Stimulated activated CD4-positive, alpha-beta T cell treated with anti-CD3 and anti-CD28 coated beads, Interleukin-1b, Interleukin-23, amount 100 ng/mL, for 24 hours (primary cell): ENCODE measurements at places on chromosomes 7 and 10.

DNA sequence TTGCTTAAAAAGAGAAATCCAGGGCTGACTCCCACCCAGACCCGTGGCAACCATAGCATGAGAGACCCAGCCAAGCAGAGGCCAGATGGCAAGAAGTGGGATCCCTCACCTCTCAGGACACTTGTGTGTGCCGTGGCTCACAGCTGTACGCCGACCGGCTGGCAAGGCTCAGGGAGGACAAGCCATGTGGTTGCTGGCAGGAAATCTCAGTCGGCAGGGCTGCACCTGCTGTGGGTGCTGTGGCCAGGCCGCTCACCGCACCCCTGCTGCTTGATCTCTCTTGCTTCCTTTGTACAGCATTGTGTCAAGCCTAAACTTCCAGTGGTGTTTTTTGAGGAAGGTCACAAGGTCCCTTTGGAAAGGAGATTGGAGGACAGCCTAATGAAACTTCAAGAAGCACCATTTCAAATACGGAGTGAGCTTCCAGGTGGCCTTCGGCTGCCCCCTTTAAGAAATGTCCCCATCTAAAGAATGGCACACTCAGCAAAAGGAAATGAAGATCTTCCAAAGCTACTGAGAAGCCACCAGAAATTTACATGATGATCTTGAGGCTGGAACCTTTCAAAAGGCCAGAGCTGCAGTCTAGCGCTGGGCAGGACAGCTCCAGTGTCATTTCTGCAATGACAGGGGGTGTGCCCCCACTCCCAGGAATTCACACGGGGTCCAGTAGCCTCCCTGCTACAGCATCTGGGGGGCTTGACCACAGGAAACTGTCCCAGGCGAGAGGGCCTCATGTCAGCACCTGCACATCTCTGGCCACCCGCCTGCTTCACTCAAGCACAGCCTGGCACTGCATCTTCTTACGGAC lies 409.0 kb upstream of the MGMT start:
- DNase-seq: no peak

DNA sequence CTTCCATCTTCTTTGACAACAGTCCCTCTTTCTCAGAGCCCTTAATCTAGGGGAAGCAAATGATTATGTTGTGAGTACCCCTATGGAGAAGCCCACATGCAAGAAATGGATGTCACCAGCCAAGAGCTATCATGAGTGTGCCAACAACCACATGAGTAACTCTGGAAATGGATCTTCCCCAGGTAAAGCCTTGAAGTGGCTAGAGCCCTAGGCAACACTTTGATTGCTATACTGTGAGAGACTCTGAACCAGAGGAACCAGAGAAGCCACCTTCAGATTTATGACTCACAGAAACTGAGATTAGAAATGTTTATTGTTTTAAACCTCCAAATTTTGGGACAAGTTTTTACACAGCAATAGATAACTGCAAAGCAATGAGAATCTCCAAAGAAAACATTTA lies 60.9 kb upstream of the COL1A2 start:
- no peak for DNase-seq

GRCh38 chr10:68202960-68203353 lies 29.0 kb downstream of the ATOH7 start:
- no peak for DNase-seq

DNA sequence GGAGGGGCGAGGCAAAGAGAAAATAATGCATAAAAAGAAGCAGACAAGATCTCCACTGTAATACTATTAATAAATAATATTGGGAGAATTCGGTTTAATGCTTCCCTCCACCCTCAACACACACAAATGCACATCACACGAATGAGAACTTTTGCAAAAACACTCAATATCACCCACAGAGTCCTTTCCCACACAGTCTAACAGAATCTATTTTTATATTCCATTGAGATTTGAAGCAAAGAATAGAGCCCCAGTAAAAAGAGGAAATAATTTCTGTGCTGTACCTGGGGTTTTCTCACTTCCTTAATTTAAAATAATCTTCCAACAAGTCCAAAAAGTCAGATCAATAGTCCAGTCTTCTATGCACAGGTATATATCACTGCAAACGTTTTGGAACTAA lies 17.0 kb downstream of the PIK3AP1 start:
- no peak for DNase-seq

GRCh38 chr10:47025540-47026300 lies 114.5 kb downstream of the PTPN20 start:
- DNase-seq: no peak

DNA sequence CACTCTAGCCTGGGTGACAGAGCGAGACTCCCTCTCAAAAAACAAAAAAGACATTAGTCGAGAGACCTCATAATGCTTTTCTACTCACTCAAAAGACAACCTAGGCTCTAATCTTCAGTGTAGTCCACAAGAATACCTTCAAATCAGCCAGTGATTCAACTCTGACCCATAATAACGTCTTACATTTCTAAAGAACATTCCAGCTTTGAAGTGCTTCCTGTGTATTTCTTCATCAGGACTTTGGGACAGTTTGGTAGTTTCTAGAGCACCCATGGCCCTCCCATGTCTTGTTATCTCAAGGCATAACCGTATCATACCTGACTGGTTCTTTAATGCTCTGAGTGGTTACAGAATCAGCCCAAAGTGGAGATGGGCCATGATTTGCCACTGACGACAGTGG lies 221.3 kb downstream of the SKIDA1 start:
- no peak for DNase-seq

- DNase-seq: no peak
Measured at GRCh38 chr10:58266003-58266825, 1.5 kb downstream of the IPMK start.

DNA sequence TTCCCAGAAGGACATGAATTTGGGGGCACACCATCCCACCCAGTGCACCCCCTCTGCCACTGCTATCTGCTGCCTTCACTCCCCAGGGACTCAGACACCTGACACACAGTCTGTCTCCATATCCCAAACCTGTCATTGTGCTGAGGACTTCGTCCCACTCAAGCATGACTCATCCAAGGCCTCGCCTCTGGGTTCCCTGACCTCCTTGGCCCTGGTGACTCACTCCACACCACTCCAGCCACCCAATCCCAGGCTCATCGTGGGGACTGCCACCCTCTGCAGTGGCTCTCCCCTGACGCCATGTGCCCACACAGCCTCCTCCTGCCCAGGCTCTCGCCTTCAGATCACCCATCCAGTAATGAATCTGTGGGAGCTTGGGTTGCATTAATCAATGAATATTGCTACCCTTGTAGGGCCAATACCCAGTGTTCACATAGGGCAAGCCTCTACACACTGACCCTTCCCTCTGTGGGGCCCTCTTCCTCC lies 6.6 kb upstream of the INSIG1 start:
- no peak for DNase-seq
